ENCODE measurements at places on chromosomes 4 and X.
A peak's percentile ranks its signal among the peaks of the same experiment; 100 is the strongest.

DNA sequence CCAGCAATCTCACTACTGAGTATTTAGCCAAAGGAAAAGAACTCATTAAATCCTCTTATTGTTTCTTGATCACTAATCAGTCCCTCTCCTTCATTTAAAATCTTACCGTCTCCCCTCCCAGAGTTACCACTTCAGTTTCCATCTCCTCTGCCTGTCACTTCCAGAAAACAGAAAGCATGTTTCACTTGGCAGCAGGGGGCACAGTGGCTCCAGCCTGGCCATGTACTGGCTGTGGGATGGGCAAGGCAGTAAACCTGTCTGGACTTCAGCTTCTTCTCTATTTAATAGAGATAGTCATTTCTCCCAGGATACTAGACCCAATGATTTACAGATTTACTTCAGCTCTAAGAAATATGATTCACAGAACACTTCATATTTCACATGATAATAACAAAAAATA is 63.2 kb downstream of the CD40LG start:
- peak; percentile 57 for DNase-seq

GRCh38 chrX:30513284-30513683 is 64.3 kb downstream of the TASL start:
- peak; percentile 9 for DNase-seq

- DNase-seq: no peak
Measured at GRCh38 chr4:182245541-182246215, 2.5 kb downstream of the TENM3 start.

DNA sequence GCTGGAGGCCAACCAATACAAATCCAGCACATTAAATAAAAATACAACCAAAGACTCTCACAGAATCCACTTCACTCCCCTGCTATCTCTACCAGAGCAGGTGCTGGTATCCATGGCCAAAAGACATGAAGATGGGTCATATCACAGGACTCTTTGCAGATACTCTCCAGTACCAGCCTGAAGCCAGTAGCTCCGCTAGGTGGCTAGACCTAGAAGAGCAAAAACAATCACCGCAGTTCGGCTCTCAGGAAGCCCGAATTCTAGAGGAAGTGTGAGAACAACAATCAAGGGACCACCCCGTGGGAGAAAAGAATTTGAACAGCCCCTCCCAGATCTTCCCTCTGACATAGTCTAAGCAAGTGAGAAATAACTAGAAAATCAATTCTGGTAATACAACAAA is 20.2 kb downstream of the CLIC2 start:
- DNase-seq: no peak

- no peak for DNase-seq
Measured at GRCh38 chr4:151692821-151693673, 67.8 kb downstream of the GATB start.

DNA sequence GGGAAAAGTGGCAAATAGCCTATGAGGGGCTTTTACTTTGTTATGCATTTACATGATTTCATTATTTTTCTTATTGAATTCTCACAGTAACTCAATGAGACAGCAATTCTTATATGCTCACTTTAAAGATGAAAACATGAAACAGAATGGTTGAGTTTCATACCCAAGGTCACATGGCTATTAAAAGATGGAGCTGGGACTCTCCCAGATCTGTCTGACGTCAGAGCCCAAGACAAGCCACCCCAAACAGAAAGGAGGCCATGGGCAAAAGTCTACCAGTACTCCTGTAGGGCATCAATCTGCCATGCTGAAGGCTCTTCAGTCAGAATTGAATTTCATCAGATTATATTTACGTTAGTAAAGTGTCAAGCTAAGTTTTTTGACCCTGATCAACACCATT is 13.2 kb downstream of the HSD17B11 start:
- no peak for DNase-seq

- DNase-seq: peak; percentile 81
Measured at GRCh38 chr4:5812506-5813229, 80.2 kb downstream of the CRMP1 start.

DNA sequence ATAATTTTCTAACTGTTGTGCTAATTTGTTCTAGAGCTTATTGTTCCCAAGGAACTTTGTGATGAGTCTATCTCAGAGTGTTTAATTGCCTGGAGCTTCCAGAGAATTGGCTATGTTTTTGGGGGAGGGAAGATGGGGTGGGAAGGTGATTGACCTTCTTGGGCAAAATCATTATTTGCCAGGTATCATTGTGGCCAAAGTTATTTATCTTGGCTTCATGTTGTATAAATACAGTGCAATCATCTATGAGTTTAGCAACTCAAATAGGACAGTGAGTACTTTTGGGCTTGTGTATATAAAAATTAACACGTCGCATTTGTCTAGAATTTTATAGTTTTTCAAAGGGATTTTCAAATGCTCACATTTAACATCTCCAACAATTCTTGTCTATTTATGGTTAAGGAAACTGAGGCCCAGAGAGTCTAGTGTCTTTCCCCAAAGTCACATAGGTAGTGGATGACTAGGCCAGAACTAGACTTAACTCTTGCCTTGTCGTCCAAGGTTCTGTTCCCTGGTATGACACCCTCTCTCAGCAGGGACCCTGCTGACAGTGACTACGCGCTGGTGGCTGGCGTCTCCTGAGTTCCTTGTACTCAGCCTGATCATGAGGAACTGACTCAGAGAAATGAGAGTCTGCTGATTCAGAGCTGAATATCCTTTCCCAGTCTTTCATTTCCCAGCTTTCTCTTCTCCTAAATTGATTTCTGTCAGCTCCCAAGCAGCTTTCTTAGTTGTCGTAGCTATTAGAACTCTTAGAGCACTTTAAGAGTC is 27.7 kb downstream of the FNIP2 start:
- peak; percentile 97 for DNase-seq

DNA sequence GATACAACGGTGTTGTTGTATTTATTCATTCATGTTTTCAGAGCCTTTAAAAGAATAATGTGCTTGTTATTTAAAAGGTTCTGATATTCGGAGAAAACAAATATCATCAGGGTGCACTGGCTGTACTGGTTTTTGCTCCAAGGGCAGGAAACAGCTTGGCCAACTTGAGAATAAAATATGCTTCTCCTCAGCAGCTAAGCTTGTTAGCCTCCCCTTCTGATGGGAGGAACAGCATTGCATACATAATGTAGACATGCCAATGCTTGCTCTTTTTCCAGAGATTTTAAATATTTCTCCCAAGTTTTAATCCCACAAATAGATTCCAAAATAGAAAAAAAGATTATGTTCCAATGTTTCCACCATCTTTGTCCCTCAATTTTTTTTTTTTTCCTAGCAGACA is 87.6 kb upstream of the RPL34 start:
- DNase-seq: no peak

GRCh38 chrX:131626681-131627296 is 82.9 kb downstream of the OR13H1 start:
- DNase-seq: no peak

GRCh38 chr4:30653291-30653690 is 66.9 kb upstream of the PCDH7 start:
- DNase-seq: no peak

GRCh38 chr4:143625632-143626031 is 74.8 kb downstream of the FREM3 start:
- DNase-seq: no peak

- no peak for DNase-seq
Measured at GRCh38 chrX:134244043-134244442, 7.1 kb downstream of the CCDC160 start.

DNA sequence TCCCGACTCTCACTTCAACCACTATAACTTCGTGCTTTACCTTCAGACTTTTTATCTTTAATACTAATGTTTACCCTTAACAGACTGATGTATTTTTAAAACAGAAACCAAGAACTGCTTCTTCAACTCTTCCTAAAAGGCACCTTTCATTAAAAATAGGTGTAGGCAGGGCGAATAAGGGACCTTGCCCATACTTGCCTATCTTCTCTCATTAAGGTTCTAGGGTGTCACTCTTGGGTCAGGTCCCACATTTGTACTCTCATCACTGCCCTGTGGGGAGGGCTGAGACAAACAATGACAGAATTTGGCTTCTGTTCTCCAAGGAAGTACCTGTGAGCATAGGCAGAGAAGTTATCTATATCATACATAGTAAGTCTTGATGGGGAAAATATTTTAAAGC is 69.7 kb downstream of the ANKRD50 start:
- no peak for DNase-seq

DNA sequence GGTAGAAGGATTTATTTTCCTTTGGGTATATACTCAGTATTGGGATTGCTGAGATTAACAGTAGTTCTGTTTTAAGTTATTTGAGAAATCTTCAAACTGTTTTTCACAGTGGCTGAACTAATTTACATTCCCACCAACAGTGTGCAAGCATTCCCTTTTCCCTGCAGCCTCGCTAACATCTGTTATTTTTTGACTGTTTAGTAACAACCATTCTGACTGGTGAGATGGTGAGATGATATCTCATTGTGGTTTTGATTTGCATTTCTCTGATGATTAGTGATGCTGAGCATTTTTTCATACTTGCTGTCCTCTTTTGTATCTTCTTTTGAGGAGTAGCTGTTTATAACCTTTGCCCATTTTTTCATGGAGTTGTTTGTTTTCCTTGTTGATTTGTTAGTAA is 457.8 kb downstream of the TRAM1L1 start:
- DNase-seq: no peak

GRCh38 chr4:149735796-149736195 is 79.8 kb downstream of the IQCM start:
- DNase-seq: no peak

GRCh38 chr4:89024051-89024675 is 32.8 kb downstream of the FAM13A start:
- peak; percentile 89 for DNase-seq

DNA sequence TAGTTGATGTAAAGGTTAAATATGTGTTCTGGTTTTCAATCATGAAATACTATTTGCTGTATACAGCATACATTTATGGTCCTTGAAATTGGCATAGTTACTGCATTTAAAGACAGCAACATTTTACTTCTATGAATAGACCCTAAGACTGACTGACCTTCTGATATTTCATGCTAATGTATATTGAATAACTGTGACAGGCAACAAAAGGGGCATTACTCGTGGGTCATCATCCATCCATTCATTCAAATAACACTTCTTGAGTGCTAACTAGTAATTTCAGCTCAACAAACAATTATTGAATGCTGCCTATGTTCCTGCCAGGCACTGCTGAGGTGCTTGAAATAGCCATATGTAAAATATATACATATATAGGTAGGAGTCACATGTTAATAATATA is 92.8 kb upstream of the ADAMTS3 start:
- no peak for DNase-seq

GRCh38 chrX:107712231-107713202 is 63.1 kb downstream of the TSC22D3 start:
- DNase-seq: peak; percentile 82

DNA sequence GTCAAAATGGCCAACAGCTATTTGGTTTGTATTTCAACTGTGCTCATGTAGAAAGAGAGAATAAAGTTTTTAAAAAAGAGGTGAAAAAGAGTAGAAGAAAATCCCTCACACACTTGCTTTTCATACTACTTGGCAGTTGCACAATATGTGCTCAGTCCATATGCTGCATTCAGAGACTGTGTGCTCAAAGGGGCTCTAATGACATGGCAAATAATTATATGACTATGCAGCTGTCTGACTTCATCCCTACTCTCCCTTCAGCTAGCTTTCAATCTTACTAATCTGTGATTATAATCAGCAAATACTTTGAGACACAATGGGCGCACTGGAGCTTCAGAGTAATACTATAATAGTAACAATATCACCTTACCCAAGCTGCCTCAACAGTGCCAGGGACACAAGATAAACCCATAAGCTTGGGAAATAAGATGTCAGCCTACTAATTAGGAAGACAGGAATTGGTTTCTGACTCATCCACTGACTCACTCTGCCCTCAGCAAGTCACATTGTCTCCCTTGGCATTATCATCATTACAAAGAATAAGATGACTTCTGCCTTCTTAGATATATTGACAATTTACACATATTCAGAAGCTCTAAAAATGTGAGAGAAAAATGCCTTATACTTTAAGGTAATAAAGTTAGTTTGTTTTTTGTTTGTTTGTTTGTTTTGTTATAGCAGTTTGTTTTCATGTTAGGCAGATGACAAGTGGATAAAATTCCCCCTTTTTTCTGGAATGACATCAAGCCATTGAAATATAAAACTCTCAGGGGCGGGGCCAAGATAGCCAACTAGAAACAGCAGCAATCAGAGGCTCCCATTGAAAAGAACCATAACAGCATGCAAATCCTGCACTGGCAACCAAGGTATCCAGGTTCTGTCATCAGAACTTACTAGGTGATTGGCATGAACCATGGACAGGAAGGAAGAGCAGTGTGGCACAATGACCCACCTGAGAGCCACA is 311.6 kb downstream of the FAM133A start:
- no peak for DNase-seq

- DNase-seq: peak; percentile 57
Measured at GRCh38 chr4:25157081-25157480, 3.2 kb downstream of the SEPSECS start.

DNA sequence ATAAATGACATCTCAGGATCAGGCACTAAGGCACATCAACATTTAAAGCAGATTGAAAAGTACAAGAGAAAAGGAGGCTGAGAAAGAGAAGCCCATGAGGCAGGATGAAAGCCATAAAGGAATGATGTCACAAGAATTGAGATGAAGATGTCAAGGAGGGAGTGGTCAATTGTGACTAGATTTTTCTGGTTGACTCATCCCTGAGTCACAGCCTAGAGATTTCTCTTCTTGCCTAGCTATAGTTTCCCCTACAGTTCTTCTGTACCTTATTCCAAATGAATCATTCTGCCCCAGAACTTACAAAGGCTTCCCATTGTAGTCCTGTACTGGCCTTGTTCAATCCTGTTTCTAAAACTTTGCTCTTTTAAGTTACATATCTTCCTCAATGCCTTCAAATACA is 3.4 kb upstream of the USP53 start:
- DNase-seq: peak; percentile 92

GRCh38 chr4:148248824-148249223 is 193.4 kb downstream of the NR3C2 start:
- no peak for DNase-seq

GRCh38 chrX:43706786-43707370 is 50.8 kb downstream of the MAOA start:
- DNase-seq: no peak

- no peak for DNase-seq
Measured at GRCh38 chr4:20028645-20029044, 223.1 kb upstream of the SLIT2 start.

- no peak for DNase-seq
Measured at GRCh38 chr4:142900622-142901021, 54.5 kb upstream of the INPP4B start.

DNA sequence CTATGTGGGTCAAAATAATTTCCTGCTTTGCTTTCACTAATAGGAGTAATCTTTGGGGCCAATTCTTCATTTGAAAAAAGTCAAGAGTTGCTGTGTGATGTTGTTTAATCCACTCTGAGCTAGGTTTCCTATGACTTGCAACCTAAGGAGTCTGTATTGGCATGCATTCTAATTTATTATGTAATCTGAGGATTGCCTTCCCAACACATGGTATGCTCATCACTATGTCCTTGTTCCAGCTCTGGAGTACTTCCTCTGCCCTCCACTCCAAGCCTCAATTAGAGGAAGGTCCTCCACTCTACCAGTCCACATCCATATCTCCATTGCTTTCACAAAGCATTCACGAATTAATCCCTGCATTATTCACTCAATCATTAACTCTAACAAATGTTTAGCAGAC is 56.1 kb downstream of the PPP3CA start:
- DNase-seq: no peak
